ENCODE measurements at places on chromosomes 11 and 22.

GRCh38 chr22:50016988-50017700 is 4.6 kb upstream of the IL17REL start:
- DNase-seq: no peak

DNA sequence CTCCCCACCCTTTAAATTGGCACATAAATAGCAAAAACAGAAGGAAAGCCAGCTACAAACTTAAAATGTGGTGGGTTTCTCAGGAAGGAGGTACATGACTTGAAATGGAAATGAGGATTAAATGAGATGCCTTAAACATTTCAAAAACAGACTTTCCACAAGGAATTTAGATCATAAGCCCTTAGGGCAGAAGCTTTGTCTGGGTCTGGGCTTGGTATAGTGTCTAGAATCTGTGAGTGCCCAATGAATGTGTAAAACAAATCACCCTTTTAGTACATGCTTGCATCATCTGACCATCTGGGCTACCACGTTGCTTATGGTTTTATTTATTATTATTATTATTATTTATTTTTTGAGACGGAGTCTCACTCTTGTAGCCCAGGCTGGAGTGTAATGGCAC is 37.1 kb upstream of the CREB3L1 start:
- no peak for DNase-seq

- DNase-seq: no peak
These were observed 31.5 kb downstream of the ARVCF start for GRCh38 chr22:19984851-19985811.

GRCh38 chr11:113287801-113288200 is 26.6 kb upstream of the TTC12 start:
- DNase-seq: no peak

- no peak for DNase-seq
These were observed 12.6 kb upstream of the MRPL23 start for GRCh38 chr11:1934335-1935155.

DNA sequence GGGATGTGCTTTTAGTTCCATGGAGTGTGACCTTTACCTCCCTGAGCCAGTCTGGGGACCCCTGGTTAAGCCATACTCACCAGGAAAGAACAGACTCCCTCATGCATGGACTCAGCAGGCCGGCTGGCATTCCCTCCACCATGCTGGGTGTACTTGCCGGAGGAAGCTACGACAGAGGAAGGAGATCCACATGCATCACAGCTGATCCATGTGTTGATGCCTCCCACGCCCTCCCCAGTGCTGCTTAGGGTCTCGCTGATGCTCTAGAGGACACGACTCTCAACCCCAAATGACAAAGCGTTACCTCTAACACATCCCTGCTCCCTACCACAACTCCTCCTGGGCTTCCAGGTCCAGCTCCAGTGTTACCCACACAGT is 39.8 kb downstream of the GAB4 start:
- no peak for DNase-seq

DNA sequence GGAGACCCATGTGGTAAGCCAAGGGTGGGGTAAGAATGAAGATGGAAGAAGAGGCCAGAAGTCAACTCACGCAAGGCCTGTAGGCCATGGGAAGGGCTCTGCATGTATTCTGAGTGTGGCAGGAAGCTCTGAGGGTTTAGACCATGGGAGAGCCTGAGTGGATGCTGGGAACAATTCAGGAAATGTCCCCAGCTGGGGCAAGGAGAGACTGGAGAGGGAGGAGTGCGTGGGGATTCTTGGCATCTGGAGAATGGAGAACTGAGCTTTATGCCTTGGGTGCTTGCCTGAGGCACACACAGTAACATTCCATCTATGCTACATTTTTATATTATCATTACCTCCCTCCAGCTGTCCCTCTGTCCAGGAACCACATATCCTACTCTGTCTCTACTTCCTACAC is 50.4 kb upstream of the CD82 start:
- DNase-seq: no peak

GRCh38 chr11:62120001-62120400 is 3.8 kb upstream of the INCENP start:
- no peak for DNase-seq

GRCh38 chr11:116610190-116610589 is 162.6 kb downstream of the BUD13 start:
- DNase-seq: no peak

GRCh38 chr22:47094861-47095330 is 332.4 kb downstream of the TBC1D22A start:
- no peak for DNase-seq

DNA sequence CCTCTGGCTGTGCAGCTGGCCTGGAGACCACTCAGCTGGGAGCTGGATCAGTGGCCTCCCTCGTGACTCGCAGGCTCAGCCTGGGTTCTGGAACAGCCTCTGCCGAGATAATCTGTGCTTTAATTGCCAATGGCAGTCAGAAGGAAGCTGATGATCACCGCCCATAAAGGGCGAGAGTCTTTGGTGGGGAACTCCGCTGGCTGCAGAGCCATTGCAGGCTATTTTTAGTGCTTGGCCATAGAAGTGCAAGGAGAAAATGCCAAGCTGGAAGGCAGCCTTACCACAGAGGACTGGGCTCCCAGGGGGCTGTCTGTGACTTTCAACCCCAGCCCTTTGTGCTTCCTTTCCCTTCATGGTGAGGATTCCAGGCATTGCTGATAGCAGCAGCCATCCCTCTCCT is 62.2 kb upstream of the TENM4 start:
- DNase-seq: no peak

DNA sequence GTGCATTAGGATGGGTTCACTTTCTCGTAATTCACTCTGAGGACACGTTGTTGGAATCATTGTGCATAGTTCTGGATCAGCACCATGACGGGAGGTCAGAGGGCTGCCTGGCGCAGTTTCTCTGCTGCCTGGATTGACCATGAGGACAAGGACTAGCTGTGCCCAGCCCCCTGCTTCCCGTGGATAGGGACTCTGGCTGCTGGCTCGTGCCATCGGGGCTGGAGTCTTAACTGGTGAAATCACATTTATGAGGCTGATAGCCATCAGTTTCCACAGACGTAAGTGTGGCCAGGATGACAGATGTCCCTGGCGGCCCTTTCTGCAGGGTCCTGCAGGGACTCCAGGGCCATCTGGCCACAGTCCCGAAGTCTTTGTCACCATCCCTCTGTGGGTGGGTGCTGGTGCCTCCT is 24.1 kb upstream of the GRAMD4 start:
- DNase-seq: no peak

GRCh38 chr11:99177446-99177845 is 156.7 kb downstream of the CNTN5 start:
- no peak for DNase-seq

DNA sequence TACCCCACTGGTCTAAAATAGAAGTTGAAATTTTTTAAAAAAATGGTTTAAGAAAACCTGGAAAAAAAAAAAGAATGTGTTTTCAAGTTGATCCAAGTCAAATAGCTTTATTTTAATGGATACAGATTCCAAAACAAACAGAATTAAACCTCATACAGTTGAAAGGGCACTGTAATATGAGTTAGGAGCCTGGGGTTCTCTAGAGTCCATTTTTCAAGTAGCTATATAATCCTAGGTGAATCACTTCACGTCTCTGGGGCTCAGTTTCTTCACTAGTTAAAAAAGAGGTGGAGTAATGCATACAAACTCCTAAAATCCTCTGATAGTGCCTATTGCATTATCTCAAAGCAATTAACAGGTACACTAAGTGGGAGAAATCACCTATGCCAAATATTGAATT is 132.9 kb downstream of the BBOX1 start:
- no peak for DNase-seq

- no peak for DNase-seq
These were observed 50.7 kb downstream of the IGLL1 start for GRCh38 chr22:23529166-23530103.

DNA sequence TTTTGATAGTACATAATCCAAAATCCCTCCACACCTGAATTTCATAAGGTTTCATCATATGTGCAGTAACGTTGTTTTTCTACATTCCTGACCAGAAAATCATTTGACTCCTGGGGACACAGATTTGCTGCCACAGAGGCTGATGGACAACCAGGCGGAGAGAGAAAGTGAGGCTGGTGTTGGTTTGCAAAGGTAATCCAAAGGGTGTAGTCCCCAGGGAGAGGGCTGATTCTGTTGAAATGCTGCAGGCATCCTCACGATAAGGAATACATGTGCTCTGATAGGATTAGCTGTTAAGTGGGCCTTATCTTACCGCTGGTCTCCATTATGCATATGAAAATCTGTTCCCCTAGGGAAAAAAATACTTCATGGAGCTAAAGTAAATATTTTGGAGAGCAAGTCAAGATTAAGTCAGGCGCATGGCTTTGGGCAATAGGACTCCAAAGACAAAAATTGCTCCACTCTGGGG is 8.1 kb downstream of the APOL6 start:
- no peak for DNase-seq

DNA sequence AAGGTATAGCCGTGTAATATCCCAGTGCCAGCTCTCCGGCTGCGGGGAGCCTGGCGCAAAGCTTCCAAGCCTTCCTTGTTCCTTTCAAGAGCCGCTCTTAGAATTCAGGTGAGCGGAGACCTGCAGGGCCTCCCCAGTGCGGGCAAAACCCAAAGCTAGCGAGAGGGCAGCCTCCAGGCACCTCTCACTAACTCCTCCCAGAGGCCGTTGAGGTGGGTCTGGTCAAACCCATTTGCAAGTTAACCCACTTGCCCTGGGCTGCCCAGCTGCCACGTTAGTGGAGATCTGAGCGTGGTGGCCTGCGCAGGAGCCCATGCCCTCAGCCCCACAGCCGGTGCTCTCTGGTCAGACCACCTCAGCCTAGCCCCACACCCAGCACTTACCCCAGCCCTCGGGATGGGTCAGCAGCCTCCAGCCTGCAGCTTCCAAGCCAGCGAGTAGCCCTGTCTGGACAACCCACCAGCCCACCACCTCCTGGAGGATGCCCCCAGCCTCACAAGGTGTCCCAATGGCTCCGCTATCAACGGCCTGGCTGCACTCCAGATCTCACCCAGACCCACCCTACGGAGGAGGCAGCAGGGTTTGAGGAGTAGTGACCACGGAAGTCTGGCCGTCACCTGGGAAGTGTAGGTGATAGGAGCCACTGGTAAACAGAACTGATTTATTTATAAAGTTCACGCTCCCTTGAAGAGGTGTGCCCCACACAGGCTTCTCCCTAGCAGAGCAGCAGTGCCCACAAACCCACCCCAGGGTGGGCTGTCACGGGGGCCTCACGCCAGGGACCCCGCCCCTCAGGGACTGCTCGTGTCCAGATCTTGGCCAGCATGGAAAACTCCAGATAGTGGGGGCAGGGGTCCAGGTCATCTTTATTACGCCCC is 2.3 kb downstream of the ASCL2 start:
- no peak for DNase-seq

- DNase-seq: no peak
These were observed 9.8 kb upstream of the DSCAML1 start for GRCh38 chr11:117806846-117807245.

DNA sequence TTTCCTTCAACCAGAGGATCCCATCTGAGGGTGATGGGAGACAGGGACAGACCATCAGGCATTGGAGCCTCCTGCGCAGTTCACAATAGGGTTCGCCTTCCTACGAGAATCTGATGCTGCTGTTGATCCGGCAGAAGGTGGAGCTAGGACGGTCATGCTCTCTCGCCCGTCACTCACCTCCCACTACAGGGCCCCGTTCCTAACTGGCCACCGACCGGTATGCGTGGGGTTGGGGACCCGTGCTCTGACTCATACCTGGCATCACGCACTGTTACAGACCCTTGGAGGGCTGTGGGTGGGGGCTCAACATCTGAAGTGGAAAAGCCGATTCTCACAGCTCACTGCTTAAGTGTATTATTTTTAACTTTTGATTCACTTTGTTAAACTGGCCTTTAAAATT is 402.3 kb downstream of the BRD1 start:
- no peak for DNase-seq

GRCh38 chr11:94521684-94522083 is 9.4 kb downstream of the C11orf97 start:
- no peak for DNase-seq

- DNase-seq: no peak
These were observed 41.3 kb upstream of the RDX start for GRCh38 chr11:110337570-110338193.

- DNase-seq: no peak
These were observed 35.4 kb upstream of the NRIP3 start for GRCh38 chr11:9039198-9039597.

GRCh38 chr22:17152340-17152739 is 6.7 kb downstream of the HDHD5 start:
- DNase-seq: no peak

DNA sequence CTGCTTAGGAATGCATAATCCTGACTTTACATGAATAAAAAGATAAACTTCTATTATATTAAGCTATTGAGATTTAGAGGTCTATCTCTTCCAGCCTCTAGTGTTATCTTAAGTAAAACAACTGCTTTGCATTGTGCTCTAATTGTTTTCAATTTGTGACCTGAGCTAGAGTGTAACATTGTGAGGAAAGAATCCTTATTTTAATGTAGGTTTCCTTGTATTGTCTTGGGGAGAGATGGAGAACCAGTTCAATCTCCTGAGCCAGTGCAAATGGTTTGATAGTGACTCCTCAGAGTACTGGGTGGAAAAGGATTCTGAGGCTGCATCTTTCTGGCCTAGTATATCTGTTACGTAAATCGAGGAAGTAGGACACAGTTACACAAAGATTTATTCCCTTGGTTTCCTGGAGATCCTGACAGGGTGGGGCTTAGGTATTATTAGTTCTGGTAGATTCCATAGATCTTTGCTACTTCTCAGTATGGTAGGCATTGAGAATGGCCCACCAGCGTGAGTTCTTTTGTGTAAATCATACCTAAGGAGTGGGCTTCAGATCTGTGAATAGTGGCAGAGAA is 683.5 kb upstream of the CCDC179 start:
- no peak for DNase-seq

DNA sequence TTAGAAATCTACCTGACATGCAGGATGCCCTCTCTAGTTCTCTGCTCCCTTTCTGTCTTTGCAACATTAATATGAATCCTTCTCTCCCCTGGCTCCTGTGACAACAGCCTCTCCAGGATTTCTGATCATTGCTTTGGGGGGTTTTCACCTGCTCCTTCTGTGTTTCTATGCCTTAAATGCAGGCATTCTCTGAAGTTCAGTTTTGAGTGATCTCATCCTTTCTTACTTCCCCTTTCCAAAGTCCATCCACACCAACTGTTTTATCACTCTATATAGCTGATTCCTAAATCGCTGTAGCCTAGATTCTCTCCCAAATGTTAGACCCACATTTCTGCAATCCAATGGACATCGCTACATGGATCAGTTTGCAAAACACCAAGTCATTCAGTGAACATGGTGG is 330.7 kb upstream of the NCAM1 start:
- no peak for DNase-seq

GRCh38 chr11:34337016-34337415 is 20.8 kb downstream of the ABTB2 start:
- no peak for DNase-seq
